ENCODE measurements at places on chromosomes 11 and 22.
A peak's percentile ranks its signal among the peaks of the same experiment; 100 is the strongest.

DNA sequence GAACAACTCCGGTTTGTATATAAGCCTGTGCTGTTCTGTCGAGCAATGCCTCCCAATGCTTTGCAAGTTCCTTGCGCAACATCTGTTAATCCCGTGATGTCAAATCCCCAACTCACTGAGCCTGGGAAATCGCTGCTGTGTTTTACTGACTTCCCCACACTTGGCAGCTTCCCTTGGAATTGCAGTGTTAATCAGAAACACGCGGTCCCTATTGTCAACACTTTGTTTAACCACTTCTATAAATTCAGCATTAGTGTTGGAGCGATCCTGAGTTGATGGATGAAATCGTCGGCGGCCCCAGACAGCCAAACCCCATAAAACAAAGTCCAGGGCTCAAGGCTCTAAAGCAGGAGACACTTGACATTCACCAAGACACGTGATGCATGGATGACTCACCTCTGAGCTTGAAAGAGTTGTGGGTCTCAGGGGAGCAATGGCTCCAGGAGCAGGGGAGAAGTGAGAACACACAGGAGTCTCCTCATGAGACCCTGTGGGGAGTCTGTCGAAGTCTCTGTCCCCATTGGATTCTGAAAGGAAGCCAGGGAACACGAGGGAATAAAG lies 555.3 kb downstream of the MIAT start:
- peak; percentile 65 for DNase-seq

DNA sequence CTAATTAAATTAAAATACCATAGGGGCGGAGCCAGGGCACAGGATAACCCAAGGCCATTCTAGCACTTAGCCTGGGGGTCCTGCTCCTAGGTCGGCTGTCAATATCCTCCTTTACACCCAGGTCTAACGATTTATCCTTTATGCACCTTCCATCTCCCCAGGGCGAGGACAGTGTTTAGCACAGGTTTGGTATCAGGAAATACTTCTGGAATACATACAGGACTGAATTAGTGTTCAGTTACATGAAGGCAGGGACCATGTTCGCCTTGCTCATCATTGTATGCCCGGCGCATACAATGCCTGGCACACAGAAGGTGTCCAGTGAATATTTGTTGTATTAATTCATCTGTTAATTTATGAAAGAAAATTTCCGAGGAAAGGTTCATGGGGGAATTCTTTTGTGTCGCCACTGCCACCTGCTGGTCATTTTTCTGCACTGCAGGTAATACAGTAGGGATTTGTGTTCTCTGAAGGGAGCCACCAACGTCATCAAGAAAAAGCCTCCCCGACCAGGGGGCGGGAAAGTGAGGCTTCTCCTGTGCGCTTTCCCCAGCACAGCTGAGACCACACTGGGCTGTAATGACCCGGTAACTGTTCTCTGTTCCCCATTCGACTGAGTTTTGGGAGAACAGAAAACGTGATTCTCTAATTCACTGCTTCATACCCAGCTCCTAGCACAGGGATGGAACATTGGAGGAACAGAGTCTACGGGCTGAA lies 68.7 kb upstream of the ASPHD2 start:
- DNase-seq, result peak; percentile 76

DNA sequence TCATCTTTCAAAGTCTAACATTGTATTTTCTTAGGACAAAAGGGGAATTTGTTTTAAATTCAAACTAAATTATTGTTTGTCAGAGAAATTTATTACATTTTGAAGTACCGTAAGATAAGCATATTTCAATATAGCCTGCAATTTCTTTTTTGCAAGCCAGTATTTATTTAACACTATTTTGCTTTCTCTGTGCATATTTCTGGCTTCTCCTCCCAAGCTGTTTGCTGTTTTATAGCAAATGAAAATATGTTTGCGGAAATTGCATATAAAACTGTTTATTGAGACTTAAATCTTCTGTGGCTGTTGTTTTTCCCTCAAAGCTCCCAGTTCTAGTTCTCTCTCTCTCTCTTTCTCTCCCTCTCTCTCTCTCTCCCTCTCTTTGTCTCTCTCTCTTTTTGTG lies 866.8 kb downstream of the FAM181B start:
- DNase-seq, result no peak

DNA sequence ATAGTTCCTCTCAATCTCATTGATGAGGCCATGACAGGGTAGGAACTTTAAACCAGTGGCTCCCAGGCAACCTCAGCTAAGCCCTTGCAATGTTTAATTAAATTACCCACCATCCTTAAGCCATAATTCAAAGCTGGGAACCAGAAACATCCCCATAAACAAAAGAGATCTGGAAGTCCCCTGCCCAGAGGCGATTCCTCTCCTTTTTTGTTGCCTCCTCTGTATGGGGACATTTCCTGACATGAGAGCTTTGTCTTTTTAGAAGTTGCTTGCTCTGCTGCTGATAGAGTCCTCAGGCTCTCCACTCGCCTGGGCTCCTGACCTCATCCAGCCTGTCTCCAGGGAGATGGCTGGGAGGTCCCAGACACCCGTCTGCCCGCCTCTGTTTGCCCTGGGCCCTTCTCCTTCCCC lies 3.2 kb downstream of the DTX4 start:
- no peak for DNase-seq

DNA sequence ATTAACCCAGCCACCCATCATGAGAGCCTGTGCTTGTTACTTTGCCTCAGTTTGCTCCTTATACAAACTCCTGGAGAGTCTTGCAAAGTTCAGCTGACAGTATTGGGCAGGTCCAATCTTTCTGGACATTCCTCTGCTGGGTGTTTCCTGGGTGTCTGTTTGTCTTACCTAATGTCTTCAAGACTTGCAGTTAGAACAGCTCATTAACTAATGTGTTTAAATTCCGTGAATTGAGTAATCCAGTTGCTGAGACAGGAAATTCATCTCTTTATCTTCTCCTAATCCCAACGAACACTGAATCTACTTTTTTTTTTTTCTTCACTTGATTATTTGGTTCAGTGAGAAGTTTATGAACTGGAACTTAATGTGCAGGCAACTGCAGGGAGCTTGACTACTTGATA lies 20.6 kb downstream of the BCO2 start:
- DNase-seq, result no peak

- DNase-seq, result no peak
These were observed 31.9 kb upstream of the NRGN start for GRCh38 chr11:124707829-124708228.

GRCh38 chr11:80778432-80778831 lies 1337.6 kb upstream of the TENM4 start:
- no peak for DNase-seq

DNA sequence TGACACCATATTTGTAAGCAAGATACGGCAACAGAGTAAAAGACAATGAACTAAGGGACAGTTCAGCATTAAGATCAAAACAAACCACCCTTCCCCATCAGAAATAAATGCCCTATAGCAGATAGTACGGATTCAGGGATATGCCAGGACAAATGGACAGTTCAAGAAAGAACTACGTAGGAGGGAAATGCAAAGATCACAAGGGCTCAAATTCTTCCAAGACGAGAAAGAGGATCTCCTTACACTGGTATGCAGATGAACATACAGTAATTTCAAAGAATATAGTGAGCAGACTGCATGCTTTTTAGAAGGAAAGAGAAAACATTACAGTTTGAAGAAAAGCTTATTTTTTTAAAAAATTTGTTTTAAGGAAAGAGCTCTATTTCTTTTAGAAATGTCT lies 124.7 kb upstream of the APOA1 start:
- DNase-seq, result peak; percentile 75

Data from COLO829 (cell line).